SJSA1 (cell line): ENCODE measurements at places on chromosomes 5 and 9.
A peak's percentile ranks its signal among the peaks of the same experiment; 100 is the strongest.

- DNase-seq = no peak
Measured at GRCh38 chr5:120545951-120546350, 81.9 kb downstream of the PRR16 start.

DNA sequence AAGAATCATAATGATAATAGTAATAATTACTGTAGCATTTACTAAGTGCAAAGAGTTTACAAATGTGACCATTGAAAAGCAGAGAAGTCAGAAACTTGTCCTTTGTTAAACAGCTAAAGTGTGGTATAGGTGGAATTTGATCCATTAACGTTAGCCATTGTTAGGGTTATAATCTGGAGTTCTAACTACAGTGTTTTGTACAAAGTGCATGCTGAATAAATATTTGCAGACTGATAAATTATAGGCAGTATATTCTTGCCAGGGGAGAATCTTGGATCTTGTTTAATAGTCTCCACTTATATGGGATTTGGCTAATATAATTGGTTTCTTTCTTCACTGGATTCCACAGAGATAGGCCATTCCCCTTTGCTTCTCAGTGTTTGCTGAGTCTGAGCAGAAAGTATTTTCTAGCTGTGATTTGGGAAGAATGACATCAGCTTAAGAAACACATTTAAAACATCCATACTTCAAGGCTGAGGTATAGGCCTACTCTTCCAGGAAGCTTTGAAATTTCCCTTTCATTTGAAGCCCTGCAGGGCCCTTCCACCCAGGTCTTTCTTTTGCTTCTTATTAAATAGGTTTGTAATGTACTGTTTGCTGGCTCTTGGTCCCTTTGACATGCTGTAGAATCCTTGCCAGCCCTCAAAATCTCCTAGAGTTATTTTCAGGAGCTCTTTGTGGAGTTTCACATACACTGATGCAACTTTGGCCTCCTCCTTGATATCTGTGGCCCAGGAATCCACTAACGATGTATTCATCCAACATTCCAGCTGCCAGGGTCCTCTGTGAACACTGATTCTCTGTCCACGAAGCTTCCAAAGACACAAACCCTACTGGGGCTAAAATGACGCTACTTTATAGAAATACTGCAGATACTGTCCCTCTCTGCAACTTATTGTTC is 51.4 kb downstream of the ATP10B start:
- no peak for DNase-seq

DNA sequence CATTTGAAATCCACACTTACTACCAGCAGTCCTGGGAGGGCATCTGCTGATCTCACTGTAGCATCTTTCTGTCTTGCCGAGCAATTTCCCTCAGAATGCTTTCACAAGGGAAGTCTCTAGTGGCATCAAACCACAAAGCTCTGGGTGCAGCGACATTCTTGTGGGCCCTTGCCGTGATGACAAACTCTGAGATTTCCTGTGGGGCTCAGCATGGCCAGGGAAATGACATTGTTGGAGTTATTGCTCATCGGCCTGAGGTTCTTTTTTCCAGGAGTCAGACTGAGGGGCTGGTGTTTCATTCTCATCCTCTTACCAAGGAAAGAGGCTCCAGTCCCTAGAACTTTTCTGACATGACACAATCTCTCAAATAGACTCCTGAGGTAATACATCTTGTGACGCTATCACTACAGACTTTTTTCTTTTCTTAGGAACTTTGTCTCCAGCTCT is 51.4 kb downstream of the PFDN1 start:
- DNase-seq = peak; percentile 99

GRCh38 chr5:146447734-146448380 is 724 bp downstream of the TCERG1 start:
- DNase-seq = no peak

- DNase-seq = no peak
Measured at GRCh38 chr5:81006947-81007636, 46.9 kb downstream of the RASGRF2 start.

DNA sequence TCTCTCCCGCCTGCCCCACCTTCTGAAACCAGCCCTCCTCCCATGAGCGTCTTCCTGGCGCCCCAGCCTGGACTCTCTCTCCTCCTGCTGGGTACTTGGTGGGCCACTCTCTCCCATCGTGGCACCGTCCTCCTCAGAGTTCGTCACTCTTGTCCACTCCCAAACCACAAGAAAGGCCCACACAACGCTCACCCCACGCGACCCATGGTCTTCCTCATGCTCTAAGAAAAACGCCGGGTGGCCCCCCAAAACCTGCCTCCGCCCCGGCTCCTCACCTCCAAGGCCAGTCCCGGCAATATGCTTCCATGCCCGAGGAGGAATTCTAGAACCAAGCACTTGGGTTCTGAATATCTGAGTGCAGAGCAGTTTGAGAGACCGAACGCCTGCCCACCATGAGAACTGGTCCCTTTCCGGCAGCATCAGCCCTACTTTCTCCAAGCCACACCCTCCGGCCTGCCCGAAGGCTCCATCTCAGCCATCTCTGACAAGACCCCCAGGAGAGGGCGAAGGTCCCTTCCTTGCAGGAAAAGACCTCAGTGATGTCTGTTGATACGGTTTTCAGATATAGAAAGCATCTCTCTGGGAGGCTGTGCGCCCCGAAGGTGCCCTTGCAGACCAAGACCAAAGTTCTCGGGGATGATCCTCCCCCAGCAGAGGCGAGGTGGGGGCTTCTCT is 15.0 kb downstream of the SLC6A3 start:
- DNase-seq = no peak

DNA sequence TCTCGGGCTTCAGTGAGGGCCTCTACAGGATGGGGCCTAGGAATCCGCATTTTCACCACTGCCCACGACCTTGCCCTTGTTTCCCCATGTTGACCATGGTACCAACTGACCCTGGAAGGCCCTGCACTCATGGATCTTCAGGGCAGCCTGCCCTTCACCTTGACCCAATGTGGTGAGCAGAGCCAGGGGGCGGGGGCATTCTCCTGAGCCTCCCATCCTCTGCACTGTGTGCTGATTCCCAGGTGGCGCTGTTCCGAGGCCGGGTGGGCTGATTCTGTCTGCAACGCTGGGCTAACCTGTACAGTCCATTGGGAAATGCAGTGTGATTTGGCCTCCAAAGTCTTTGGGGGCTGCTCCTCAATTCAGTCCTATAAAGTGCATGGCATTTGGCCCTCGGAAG is 68.7 kb downstream of the SHB start:
- no peak for DNase-seq

GRCh38 chr5:115469904-115470516 is 74.6 kb downstream of the FEM1C start:
- no peak for DNase-seq

- DNase-seq = no peak
Measured at GRCh38 chr5:9183992-9184391, 361.9 kb downstream of the SEMA5A start.

- DNase-seq = no peak
Measured at GRCh38 chr9:111414406-111414805, 69.8 kb downstream of the ECPAS start.

GRCh38 chr5:34869256-34869655 is 30.3 kb downstream of the TTC23L start:
- DNase-seq = no peak

GRCh38 chr9:97412626-97413385 is 910 bp downstream of the TDRD7 start:
- no peak for DNase-seq

GRCh38 chr9:3526997-3527940 is 1.5 kb upstream of the RFX3 start:
- no peak for DNase-seq

GRCh38 chr5:181190711-181191525 is 14.1 kb downstream of the TRIM7 start:
- DNase-seq = no peak

DNA sequence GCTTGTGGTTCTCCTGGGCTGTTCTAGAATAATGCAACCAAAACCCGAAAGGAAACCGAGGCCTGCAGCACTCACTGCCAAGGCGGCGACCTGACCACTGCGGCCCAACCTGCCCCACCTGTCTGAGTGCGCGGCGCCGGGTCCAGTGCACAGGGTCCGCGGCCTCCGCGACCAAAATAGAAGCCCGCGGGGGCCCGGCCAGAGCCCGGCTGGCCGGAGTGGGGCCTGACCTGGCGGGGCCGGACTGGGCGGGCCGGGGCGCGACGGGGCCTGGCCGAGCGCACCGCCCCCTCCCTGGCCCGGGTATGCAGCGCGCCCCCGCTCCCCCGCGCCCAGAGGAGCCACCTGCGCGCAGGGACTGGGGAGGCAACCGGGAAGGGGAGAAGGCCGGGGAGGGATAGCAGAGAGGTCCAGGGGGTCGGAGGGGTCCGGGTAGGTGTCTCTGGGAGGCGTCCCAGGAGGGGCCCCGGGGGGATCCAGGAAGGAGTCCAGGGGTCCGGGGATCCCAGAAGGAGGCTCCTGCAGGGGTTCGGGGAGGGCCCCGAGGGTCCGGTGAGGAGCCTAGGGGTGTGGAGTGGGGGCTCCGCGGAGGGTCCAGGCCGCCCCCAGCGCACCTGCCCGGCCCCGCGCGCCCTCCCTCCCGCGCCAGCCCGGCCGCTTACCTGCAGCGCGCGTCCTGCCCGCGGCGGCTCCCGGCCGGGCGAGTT is 503 bp downstream of the SEMA4D start:
- no peak for DNase-seq

DNA sequence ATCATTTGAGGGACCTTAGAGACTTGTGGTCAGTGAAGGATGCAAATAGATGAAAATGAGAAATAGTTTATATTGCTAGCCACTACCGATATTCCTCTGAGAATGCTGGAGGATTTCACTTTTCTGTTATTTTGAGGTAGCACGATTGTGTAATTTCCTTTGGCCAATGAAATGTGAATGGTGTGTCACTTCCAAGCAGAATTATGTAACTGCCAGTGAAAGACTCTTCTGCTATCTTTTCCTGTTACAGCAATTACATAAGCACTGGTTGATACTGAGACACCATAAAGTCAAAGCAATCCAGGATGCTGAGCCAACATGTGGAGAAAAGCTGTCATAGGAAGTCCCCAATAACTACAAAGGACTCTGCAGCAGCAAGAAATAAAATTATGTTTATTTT is 3.6 kb upstream of the PCDHA2 start:
- no peak for DNase-seq

DNA sequence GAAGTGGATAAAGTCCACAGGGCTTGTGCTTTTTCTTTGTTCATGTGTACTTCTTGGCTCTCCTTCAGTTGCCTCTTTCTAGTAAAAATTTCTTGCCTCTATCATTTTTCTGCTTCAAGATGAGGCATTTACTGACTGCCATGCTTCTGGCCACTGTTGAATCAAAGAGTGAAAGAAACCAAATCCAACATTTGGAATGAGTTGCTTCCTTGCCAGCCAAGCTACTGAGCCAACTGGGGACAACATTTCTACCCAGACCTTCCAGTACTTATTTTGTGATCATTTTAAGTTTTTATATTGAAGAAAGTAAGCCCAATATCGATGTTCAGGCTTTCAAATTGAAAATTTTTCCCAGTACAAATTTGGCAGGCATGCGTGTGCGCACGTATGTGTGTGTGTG is 73.2 kb downstream of the SNCAIP start:
- no peak for DNase-seq
